CD4-positive, alpha-beta T cell treated with Interferon alpha-2 for 1 hour (primary cell): ENCODE measurements at places on chromosomes 11 and 22.
A peak's percentile ranks its signal among the peaks of the same experiment; 100 is the strongest.

GRCh38 chr11:71482746-71483364 is 29.9 kb downstream of the NADSYN1 start:
- no peak for DNase-seq

DNA sequence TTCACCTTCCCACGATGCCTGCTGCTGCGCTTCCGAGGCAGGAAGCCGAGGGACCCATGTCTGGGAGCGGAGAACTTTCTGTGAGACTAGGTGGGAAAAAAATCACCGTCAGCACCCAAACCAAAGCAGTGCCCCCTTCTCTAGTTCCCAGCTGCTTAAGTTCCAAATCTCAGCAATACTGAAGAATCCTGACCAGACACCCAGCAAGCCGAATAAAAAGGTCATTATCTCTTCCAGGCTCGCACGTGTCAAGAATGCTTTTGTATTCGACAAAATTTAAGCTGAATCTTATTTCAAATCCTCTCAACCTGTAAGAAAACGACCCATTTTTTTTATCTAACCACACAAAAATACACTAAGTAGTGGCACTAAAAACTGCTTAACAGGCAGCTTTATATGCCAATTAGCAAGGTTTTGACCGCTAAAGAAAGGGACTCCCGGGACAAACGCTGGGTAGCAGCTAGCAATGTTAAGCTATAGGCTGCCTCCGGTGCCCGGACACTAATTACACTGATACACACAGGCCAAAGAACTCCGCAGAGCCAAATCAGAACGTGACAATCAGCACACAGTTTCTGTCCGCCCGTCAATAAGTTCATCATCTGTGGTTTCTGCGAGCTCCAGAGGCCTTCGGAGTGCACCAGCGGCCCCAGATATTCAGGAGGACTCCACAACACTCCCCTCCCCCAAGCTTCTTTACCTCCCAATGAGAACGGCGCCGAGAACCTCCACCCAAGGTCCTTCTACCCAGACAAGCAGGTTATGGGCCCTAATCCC is 728 bp downstream of the RPL3 start:
- DNase-seq: peak; percentile 62

DNA sequence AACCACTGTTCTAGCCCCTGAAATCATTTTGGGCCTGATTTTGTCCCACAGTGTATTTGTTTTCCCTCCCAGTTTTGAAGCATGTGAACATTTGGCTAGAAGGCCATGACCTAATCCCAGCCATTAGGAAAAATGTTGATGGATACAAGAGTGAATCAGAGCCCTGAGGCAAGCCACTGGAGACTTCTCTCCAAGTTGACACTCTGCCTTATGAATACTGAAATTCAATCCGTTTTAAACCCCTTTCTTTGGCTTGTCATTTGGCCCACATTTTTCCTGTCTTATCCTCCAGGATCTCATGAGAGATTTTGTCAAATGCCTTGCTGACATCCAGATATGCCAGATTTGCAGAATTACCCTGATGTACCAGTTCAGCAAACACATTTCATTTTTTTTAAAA is 158.8 kb downstream of the FAT3 start:
- no peak for DNase-seq

GRCh38 chr11:19259487-19260345 is 19.0 kb upstream of the E2F8 start:
- DNase-seq: peak; percentile 68

GRCh38 chr11:48124880-48125279 is 91.7 kb upstream of the OR4B1 start:
- no peak for DNase-seq

DNA sequence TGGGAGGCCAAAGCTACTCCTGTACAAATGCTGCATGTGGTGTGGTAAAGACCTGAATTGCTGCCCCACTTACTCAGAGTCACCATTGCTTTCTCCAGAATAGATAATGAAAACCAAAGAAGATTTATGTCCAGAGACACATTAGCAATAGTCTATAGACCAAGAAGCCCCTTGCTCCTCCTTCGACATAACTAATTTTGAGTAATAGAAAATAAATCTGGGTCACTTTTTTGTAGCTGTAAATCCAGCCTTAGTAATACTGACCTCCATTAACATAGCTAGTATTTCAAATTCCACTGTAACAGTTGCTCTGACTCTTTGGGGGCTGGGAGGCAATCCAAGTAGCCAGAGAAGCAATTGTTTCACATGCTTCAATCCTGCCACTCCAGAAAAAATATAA is 145.9 kb downstream of the MAML2 start:
- DNase-seq: no peak

DNA sequence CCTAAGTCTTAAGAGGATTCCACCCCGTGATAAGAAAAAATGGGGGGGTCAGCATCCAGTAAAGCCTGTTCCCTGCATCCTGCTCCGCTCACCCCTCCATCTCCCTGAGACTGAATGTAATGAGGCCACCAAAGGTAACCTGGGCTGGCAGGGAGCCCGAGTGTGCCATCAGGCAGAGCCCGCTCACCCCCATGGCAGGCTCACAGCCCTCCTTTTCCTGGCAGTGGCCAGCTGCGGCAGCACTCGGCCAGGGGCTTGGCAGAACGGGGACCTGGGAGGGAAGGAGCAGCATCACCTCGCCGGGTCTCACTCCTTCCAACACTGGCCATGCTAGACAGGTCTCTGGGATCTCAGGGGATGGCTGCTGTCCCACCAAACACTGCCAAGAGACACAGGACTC is 64.4 kb downstream of the PRDM11 start:
- DNase-seq: no peak

- DNase-seq: no peak
Observed at GRCh38 chr11:34001557-34002064, 49.9 kb upstream of the CAPRIN1 start.

- no peak for DNase-seq
Observed at GRCh38 chr11:36407356-36407755, 102.7 kb downstream of the TRAF6 start.

- no peak for DNase-seq
Observed at GRCh38 chr11:45225961-45226871, 59.9 kb downstream of the SYT13 start.

- DNase-seq: no peak
Observed at GRCh38 chr11:84300092-84300491, 1013.9 kb upstream of the CCDC90B start.

DNA sequence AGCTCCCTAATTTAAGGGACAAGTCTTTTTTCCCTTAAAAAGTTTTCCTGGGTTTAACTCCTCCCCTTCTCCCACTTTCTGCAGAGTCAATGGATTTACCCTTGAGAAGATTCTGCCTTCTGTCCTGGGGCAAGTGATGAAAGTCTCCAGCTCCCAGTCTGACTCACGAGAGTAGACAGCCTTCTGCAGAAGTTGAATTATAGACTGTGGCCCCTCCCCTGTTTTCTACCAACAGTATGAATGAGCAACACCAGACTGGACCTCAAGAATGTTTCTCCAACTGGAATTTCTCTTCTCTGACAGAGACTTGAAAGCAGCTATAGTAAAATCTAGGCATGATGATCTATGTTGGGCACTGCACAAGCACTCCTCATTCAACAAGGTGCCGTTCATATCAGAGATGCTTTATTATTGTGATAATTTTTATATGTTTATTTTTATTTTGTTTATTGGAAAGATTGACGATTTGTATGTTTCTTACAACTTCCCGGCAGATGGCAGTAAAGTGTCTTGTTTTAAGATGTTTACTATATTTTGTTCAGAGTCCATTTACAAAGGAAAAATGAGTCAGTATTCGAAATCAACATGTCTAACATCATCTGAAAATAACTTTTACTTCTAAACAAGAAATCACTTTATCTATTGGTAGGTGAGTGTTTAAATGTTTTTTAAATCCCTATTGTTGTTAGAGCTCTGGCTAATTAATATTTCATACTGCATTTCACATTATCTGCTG is 56.6 kb downstream of the LMO2 start:
- no peak for DNase-seq

DNA sequence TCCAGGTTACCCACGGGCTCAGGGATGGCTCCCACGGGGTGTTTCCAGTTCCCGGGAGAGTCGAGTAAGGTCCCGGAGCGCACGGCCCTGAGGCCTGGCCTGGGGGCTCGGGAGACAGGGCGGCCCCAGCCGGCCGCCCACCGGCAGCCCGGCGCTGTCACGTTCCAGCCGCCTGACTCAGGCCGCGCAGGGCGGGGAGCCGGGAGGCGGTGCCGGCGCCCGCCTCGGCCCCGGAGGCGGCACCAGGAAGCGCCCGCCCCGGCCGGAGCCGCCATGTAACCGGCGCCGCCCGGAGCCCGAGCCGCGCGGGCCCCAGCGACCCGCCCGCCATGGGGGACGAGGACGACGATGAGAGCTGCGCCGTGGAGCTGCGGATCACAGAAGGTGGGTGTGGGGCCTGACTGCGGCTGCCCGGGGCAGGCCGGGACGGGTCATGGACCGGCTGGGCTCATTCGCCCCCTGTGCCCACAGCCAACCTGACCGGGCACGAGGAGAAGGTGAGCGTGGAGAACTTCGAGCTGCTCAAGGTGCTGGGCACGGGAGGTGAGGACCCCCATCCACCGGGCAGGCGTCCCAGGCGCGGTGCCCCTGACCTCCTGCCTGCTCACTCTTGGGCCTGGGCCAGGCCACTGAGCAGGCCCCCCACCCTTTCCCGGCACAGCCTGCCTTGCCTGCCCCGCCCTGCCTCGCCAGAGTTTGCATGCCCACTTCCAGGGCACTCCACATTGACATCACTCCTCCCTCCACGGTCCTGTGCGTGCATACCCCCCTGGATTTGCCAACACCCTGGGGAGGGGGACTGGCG is at the start of gene RPS6KA4:
RPS6KA4 (plus strand) TSS at position 256 of the 805 bp plus-strand sequence; CDS start at position 330, 74 bp downstream.
- peak; percentile 53 for DNase-seq

DNA sequence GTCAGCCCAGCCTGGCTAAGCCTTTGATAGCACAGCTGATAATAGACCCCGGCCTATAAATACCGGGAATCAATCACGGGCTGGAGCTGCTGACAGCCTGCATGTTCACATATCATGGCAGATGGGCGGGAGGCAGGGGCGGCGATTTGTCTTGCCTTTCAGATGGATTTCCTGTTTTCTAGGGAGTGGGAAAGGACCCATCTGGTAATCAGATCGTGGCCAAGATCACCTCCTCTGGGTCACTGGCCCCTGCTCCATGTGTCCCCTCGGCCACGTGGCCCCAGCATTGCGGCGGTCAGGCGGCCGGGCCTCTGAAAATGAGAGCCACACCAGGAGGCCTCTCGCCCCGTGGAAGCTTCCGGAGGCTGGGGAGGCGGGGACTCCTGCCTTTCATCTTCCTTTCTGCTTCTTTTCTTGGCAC is 36.6 kb downstream of the SMIM38 start:
- DNase-seq: no peak

DNA sequence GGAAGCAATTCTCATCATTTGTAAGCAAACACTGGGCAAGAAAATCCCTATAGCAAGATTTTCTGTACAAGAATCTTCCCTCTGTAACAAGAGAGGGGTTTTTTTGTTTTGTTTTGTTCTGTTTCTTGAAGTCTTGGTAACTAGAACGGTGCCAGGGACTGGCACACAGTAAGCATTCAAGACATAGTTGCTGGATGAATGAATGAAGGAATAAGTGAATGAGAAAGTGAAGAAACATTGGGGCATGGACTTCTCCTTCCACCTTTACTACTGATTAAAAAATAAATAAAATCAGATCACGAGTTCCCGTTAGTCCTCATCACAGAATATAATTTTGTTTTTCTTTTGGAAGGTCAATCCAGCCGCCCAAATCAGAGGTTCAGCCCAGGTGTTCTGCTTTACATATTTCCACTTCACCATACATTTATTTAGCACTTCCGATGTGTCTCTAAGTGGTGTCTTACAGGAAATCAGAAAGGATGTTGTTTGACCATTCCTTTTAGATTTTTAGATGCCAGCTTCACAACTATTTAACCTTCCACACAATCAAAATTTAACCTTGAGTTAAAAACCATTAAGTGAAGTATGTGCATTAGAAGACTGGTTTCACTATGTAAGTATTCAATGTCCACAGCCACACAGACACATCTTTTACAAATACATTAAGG is 281.2 kb downstream of the CADM1 start:
- no peak for DNase-seq

GRCh38 chr11:44483919-44484610 is 81.4 kb upstream of the CD82 start:
- DNase-seq: no peak

DNA sequence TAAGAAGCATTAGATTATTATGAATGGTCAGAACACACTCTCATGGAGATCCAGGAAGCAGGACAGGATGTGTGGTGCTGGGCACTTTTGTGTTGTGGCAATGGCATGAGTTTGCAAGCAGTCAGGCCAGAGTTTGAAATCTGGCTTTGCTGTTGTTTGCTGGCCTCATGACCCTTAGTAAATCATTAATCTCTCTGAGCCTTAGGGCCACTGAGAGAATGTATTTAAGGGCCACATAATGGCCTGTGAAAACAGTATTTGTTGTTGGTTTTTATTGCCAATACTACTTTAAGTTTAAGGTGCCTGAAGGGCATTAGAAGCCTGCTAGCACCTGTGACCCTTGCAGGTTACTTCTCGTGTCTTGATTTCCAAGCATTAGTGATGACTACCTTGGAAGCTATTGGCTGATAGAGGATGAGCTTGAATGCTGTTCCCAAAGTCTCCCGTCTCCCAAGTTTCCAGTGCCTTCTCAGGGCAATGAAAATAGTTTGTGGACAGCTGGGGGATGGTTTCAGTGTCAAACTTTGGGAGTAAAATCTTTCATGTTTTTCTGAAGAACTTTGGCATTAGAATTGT is 24.6 kb downstream of the STIM1 start:
- no peak for DNase-seq

- DNase-seq: no peak
Observed at GRCh38 chr11:58928691-58929090, 10.6 kb upstream of the GLYATL1 start.

DNA sequence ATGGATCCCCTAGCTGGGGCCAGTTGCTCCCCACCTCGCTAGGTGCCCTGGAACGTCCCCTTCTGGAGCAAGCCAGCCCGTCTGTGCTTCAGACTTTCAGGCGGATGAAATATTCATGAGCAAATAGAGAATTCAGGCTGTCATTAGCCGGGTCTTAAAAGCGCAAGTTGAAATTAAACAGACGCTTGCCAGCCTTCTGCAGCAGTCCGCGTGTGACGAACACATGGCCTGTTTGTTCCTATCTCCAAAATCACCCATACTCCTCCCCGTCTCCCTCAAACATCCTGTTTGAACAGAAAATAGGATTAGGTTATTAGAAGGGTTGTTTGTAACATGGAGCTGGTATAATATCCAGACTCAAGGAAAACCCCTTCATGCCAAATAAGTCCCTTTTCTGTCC is 38.7 kb downstream of the MYO18B start:
- no peak for DNase-seq

GRCh38 chr11:125083312-125084056 is 20.4 kb downstream of the SLC37A2 start:
- DNase-seq: no peak

DNA sequence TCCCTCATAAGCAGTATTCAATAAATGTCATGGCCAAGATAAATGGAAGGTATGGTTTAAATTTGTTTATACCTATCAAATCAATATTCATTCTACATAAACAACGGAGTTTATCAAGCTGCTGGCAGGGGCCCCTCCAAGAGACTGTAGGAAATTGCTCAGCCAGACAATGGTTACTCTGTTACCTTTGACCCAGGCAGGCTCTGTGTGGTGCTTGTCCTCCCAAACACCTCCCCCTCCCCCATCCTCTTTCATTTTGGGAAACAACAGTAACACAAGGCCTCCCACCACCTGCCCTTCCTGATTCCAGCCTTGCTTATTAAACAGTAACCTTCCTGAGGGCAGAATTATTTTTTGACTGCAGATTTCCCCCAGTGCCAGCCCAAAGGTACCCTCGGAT is 10.5 kb upstream of the ZBTB16 start:
- DNase-seq: no peak
